ENCODE measurements at places on chromosomes 4 and X. TPM values are rescaled to one million over a fixed set of nuclear protein-coding genes. Genes with fewer than 3 reads are reported as not detected.

GRCh38 chr4:26084414-26084813 is 170.4 kb downstream of the SMIM20 start:
- no peaks in the 10 kb centered on the region for H3K27me3 ChIP-seq
- H3K27ac ChIP-seq = peak overlapping the region; percentile 90
- H3K4me1 ChIP-seq = peaks cover 87% of the 10 kb centered on the region
- peak overlapping the region; percentile 4 for H3K4me3 ChIP-seq

- peaks cover 1% of the 10 kb centered on the region for H3K36me3 ChIP-seq
- no peak overlapping the region for H3K4me3 ChIP-seq
- H3K4me1 ChIP-seq = peaks cover 11% of the 10 kb centered on the region
- no peak for DNase-seq
Observed at GRCh38 chr4:2805712-2806389, 13.0 kb downstream of the SH3BP2 start.

DNA sequence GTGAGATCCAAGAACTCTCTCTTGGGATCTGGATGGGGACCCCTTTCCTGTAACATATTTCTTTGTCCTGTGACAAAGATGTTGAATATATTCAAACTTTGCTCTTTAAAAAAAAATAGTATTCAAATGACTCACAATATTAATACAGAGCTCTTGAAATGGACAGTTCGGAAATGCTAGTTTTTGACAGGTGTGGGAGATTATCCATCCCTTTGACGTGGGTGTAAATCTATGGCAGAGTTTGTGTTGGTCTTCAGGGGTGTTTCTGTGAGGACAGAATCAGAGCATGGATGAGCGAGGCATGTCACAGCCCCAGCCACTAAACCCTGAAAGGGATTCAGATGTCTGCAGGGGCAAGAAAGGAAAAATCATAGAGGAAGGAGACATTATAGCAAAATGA is 25.8 kb downstream of the TENM3 start:
- no peak overlapping the region for H3K27ac ChIP-seq
- H3K27me3 ChIP-seq = no peaks in the 10 kb centered on the region
- no peak for DNase-seq
- no peak overlapping the region for H3K4me3 ChIP-seq

DNA sequence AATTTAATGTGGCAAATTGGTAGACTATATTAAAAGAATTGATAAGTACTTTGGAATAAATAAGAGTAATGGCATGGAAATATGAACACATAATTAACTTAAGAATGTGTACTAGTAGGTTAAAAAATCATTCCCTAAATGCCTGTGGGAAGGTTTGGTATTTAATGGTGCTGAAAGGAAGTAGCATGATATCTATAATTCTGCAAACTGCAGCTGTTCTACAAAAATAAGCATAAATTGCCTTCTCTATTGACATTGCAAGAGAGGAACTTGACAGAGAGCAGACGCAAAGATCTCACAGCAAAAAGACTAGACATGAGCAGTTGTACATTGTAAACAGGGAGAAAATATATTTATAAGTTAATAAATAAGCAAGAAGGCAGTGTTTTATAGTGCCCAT is 752.5 kb upstream of the PCDH10 start:
- no peak overlapping the region for H3K4me3 ChIP-seq
- H3K4me1 ChIP-seq = no peaks in the 10 kb centered on the region
- no peaks in the 10 kb centered on the region for H3K27me3 ChIP-seq
- H3K27ac ChIP-seq = no peak overlapping the region
- H3K36me3 ChIP-seq = no peaks in the 10 kb centered on the region

DNA sequence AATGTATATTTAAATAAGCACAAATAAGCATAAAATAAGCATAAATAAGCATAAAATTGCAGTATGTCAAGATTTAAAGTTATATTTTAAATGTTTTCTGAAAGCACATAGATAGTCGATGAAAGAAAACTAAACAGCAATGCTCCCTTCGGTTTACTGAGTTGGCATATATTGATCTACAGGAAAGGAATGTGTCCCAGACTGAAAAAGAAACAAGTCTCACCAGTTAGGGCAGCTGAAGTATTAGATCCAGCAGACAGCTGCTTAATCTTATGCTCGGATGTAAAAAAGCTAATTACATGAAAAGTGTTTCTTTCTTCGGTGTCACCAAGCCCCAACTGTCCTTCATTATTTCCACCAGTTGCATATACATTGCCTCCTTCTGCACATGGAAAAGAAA is 8.7 kb downstream of the RPGR start:
- no peaks in the 10 kb centered on the region for H3K27me3 ChIP-seq
- DNase-seq = no peak
- H3K4me3 ChIP-seq = no peak overlapping the region
- no peaks in the 10 kb centered on the region for H3K4me1 ChIP-seq

The UGT2B15 gene
- not detected for total RNA-seq

The TBC1D8B gene
- 1.4 TPM for total RNA-seq

The FDCSP gene
- total RNA-seq = not detected
